ENCODE measurements at places on chromosomes 11 and 22.

DNA sequence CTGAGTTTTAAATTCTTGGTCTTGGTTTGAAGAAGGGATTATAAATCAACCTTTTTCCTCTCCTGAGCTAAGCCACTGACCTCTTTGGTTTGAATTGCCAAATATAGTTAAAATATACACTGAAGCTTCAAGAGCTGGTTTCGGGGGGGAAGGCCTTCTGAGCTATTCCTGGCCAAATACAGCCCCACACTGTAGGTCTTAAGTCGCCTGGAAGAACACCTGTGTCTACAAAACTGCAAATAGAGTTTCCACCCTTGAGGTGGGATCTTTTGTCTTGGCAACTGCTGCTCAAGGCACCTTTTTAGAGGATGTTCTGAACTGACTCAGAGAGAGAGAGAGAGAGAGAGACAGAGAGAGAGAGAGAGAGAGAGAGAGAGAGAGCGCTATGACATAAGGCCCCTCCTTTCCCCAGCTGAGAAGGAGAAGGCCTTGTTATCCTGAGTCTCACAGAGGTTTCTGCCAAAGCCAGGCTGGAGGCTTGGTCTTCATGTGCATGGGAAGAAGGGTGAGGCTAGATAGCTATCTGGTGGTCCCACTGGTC is 5.5 kb downstream of the ADM start:
- no peak for DNase-seq

GRCh38 chr11:592918-593317 is 16.6 kb downstream of the PHRF1 start:
- no peak for DNase-seq

DNA sequence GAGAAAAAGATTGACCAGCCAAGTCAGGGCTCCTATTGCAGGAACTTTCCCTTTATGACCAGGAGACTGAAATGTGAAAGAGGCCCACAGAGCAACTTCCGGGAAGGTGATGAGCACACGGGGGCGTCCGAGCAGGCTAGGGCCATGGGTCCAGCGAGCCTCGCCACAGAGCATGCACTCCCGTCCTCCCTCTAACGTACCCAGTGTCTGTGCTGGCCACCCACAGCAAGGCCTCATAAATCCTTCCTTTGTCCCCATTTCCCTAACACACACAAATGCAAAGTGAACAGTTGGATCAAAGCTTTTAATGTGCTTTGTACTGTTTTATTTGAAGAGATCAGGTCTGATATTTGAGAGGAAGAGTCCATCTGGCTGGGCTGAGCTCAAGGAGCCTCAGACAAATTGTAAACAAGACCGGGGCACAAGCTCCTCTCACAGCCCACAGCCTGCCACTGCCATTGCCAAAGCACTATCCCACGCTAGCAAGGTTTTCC is 44.3 kb downstream of the BLID start:
- DNase-seq = no peak

GRCh38 chr22:49620003-49620556 is 207.6 kb downstream of the BRD1 start:
- no peak for DNase-seq

DNA sequence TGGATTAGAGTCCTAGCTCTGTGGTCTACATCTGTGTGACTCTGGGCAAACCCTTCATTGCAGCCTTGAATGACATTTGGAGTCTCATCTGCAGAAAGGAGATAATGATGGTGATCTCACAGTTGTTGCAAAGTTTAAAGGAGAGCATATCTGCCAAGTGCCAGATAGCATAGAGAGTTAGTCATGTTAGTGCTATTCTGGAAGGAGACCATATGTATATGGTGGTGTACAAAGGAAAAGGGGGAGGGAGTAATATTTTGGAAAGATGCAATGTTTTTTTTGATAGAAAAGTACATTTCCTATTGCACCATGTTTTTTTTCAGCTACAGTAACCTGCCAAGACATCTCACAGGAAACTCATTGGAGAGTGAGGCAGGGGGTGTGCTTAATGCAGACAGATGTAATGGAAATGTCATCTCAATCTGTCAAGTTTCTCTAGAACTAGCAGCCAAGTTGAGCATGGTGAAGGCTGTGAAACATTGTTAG is 92.1 kb upstream of the NARS2 start:
- no peak for DNase-seq

All from stimulated activated CD4-positive, alpha-beta T cell treated with anti-CD3 and anti-CD28 coated beads, Interleukin-1b, Interleukin-23, amount 100 ng/mL, for 1 hour (primary cell).